ENCODE measurements at places on chromosomes 2 and 18. TPM values are rescaled to one million over a fixed set of nuclear protein-coding genes. Genes with fewer than 3 reads are reported as not detected.

- H3K4me3 ChIP-seq: no peak overlapping the region
- H3K4me1 ChIP-seq: no peaks in the 10 kb centered on the region
- DNase-seq: no peak
- H3K27ac ChIP-seq: no peak overlapping the region
Measured at GRCh38 chr2:136057802-136058140, 60.2 kb downstream of the CXCR4 start.

- H3K27ac ChIP-seq: peak overlapping the region; percentile 64
- no peaks in the 10 kb centered on the region for H3K27me3 ChIP-seq
- H3K4me1 ChIP-seq: peaks cover 38% of the 10 kb centered on the region
- peak overlapping the region; percentile 42 for H3K4me3 ChIP-seq
Measured at GRCh38 chr2:152525277-152525838, 190.4 kb downstream of the FMNL2 start.

DNA sequence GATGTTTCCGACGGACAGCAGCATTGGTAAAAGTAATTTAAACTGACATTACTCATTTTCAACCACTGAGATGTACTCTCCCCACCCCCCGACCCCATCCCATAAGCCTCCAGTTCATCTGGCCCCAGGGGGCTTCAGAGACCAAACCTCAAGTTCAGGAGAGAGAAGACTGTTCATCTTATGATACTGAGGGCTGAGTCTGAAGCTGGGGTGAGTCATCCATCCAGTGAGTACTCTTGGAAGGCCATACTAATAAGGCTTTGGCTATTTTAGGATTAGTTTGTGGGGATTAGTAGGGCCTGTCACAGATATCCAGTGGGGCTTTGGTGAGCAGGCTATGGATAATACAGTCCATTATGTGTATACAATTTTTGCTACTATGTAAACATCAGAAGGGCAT lies 125.3 kb upstream of the APCDD1 start:
- no peak overlapping the region for H3K27ac ChIP-seq
- no peak overlapping the region for H3K4me3 ChIP-seq
- H3K36me3 ChIP-seq: no peaks in the 10 kb centered on the region
- H3K27me3 ChIP-seq: no peaks in the 10 kb centered on the region
- H3K4me1 ChIP-seq: no peaks in the 10 kb centered on the region
- peak; percentile 69 for DNase-seq

- DNase-seq: no peak
- no peaks in the 10 kb centered on the region for H3K4me1 ChIP-seq
Measured at GRCh38 chr2:13089971-13090370, 373.2 kb downstream of the TRIB2 start.

GRCh38 chr18:33440060-33441043 lies at the start of gene CCDC178:
CCDC178 (minus strand) TSS chr18:33440721; CDS start chr18:33412088, 28,633 bp downstream.
- no peak within 1 kb of the TSS for H3K27ac ChIP-seq
- no peaks in the 10 kb centered on the region for H3K36me3 ChIP-seq
- H3K4me1 ChIP-seq: no peaks in the 10 kb centered on the region
- DNase-seq: peak; percentile 65

DNA sequence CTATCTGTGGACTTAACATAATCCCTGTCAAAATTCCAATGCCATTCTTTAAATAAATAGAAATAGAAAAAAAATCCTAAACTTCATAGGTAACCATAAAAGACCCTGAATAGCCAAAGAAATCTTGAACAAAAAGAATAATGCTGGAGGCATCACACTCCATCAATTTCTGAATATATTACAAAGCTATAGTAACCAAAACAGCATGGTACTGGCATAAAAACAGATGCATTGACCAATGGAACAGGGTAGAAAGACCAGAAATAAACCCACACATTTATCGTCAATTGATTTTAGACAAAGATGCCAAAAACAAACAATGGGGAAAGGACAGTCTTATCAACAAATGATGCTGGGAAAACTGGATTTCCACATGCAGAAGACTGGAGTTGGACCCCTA lies 205.7 kb downstream of the VAPA start:
- H3K4me3 ChIP-seq: no peak overlapping the region
- H3K27ac ChIP-seq: no peak overlapping the region
- no peaks in the 10 kb centered on the region for H3K36me3 ChIP-seq

GRCh38 chr2:210179351-210179990 lies 8.3 kb upstream of the KANSL1L start:
- peaks cover 4% of the 10 kb centered on the region for H3K27me3 ChIP-seq
- H3K4me3 ChIP-seq: no peak overlapping the region
- H3K27ac ChIP-seq: no peak overlapping the region
- H3K4me1 ChIP-seq: no peaks in the 10 kb centered on the region

DNA sequence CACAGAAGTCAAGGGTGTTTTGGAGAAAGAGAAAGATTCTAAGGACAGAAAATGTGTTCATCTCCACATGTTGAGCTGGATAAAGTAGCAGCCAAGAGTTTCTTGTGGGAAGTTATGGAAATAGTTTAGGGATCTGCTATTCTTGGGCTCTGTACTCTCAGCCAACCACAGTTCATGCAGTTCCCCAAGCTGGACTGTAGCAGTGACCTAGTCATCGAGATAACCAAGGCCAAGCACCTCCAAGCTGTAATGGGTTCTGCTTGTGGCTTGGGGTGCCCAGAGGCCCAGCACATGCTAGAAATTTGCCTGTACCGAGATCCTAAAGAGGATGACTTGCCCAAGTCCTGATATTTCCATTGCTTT lies 91.9 kb upstream of the RASGRP3 start:
- no peak overlapping the region for H3K4me3 ChIP-seq
- H3K36me3 ChIP-seq: no peaks in the 10 kb centered on the region
- no peaks in the 10 kb centered on the region for H3K4me1 ChIP-seq
- H3K27me3 ChIP-seq: no peaks in the 10 kb centered on the region
- no peak overlapping the region for H3K27ac ChIP-seq

Gene APCDD1
- not detected for total RNA-seq

Gene TRIM43
- total RNA-seq: not detected

Gene SERPINB7
- total RNA-seq: 18.6 TPM

Gene CIAO1
- total RNA-seq: 110 TPM

GRCh38 chr2:10402062-10402585 lies 46.0 kb downstream of the ODC1 start:
- peak; percentile 89 for DNase-seq
- H3K27me3 ChIP-seq: no peaks in the 10 kb centered on the region
- peak overlapping the region; percentile 29 for H3K27ac ChIP-seq
- no peaks in the 10 kb centered on the region for H3K36me3 ChIP-seq
- peaks cover 45% of the 10 kb centered on the region for H3K4me1 ChIP-seq
- H3K4me3 ChIP-seq: no peak overlapping the region

DNA sequence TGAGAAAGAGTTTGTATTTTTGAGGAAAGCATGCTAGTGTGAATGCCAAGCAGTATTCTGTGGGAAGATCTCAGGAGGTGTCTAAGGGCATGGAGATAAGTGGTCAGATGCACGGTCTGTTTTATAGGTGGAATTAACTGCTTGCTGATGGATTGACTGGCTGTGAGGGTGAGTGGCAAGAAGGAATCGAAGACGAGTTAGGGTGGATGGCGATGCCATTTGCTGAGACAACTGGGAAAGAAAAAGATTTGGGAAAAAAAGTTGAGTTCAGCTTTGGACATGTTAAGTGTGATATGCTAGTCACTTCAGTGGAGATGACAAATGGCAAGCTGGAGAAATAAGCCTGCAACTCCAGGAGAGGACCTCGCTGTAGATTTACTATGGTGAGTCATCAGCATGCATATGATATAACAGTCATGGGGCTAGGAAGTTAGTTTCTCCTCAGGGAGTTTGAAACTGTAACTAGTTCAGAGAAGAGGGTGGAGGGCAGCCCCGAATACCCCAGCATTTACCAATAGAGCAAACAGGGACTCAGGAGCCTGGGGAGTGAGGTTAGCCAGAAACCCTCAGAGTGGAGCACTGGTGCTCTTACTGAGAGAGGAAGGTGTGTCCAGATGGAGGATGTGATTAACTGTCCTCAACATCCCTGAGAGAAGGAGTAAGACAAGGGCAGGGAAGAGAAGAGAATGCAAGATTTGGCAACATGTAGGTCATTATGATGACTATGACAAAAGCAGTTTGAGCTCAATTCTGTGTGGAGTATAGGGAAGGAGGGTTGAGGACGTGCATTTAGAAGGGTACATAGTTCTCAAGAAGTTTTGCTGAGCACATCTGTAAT lies 2.0 kb upstream of the HK2 start:
- H3K27ac ChIP-seq: peak overlapping the region; percentile 35
- no peak overlapping the region for H3K4me3 ChIP-seq
- peaks cover 19% of the 10 kb centered on the region for H3K4me1 ChIP-seq
- H3K36me3 ChIP-seq: no peaks in the 10 kb centered on the region
- H3K27me3 ChIP-seq: no peaks in the 10 kb centered on the region

GRCh38 chr18:71707400-71707799 lies 836.7 kb downstream of the CBLN2 start:
- no peaks in the 10 kb centered on the region for H3K4me1 ChIP-seq
- no peak overlapping the region for H3K4me3 ChIP-seq
- H3K27ac ChIP-seq: no peak overlapping the region
- no peak for DNase-seq
- H3K36me3 ChIP-seq: no peaks in the 10 kb centered on the region

Gene KIF5C
- total RNA-seq: 0.13 TPM

Gene ACVR1C
- total RNA-seq: 0.32 TPM

DNA sequence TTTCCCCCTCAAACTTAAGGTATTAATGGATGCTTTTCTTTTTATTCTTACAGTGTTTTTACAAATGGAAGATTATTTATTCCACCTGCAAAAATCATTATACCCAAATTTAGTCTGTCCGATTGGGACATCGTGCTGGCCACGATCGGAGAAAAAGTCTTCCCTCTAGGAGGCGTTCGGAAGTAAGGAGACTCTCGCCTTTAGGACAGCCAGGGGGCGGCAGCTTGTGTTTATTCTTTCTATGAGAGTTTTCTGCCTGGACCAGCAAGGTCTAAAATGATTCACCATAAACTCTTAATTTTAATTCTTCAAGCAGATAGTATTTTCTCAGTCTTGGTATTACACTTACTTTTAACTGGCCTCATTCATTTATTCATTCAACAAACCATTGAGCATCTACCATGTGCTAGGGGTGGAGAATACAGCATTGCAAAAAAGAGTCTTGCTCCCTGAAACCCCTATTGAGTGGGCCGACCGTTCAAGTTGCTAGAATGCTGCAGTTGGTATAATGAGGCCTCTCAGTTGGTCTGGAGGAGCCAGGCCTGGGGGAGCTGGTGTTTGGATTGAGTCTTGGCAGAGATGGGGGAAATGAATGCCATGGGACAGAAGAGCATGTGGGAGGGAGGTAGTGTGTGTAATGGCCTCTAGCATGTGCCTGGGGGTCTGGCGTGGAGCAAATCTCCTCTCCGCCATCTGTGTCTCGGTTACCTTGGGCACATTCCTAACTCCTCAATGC lies 38.7 kb downstream of the DCDC2C start:
- H3K4me3 ChIP-seq: no peak overlapping the region
- peaks cover 23% of the 10 kb centered on the region for H3K27me3 ChIP-seq
- no peak for DNase-seq
- no peaks in the 10 kb centered on the region for H3K36me3 ChIP-seq
- no peak overlapping the region for H3K27ac ChIP-seq

DNA sequence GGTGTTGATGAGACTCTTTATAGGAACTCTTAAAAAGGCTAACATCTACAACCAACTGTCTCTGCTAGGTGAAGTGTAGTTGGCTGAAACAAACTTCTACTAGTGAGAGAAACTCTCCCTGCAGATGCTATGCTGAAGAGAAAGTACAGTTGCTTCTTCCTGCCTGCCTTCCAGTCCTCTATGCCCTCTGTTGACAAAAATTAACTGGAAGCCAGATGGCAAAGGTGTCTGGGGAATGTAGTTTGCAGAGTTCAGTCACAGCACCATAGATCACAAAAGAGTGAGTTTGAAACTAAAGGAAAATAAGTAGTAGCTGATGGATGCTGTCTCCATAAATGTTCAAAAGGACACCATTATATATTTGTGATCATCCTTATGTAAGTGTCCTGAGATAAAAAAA lies 958.8 kb upstream of the NRXN1 start:
- peaks cover 18% of the 10 kb centered on the region for H3K4me1 ChIP-seq
- no peak overlapping the region for H3K27ac ChIP-seq
- H3K27me3 ChIP-seq: no peaks in the 10 kb centered on the region
- no peaks in the 10 kb centered on the region for H3K36me3 ChIP-seq
- DNase-seq: no peak
- no peak overlapping the region for H3K4me3 ChIP-seq

Gene KYNU
- under 0.01 TPM for total RNA-seq

GRCh38 chr2:73018188-73018825 lies 53.2 kb downstream of the SFXN5 start:
- H3K36me3 ChIP-seq: no peaks in the 10 kb centered on the region
- H3K27me3 ChIP-seq: no peaks in the 10 kb centered on the region
- no peak overlapping the region for H3K4me3 ChIP-seq
- H3K4me1 ChIP-seq: peaks cover 15% of the 10 kb centered on the region
- no peak for DNase-seq

DNA sequence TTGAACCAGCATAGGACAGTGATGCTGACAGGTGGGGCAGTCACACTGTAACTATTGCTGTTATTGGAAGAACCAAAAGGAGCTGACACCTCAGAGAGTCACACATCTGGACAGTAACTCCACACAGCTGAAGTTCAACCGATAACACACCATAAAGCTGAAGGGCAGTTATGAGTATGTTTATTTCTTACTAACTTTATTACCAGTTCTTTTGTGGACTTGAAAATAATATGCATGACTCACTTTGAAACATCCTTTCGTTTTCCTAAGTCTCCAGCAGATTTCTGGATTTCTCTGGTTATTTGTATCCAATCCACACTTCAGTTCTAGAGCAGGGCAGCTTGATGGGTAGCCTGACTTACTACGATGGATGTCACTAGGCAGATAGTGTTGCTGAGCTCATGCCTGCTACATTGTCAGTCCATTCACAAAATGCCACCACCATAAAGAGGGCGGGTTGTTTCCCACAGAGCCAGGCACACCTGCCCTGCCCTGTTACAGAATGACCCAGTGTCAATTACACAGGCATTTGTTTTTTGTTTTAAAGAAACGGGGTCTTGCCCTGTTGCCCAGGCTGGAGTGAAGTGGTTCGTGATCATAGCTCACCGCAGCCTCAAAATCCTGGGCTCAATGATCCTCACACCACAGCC lies 8.4 kb upstream of the AGBL5 start:
- peaks cover 40% of the 10 kb centered on the region for H3K36me3 ChIP-seq
- peak; percentile 46 for DNase-seq
- H3K27me3 ChIP-seq: no peaks in the 10 kb centered on the region
- no peak overlapping the region for H3K27ac ChIP-seq

- no peak overlapping the region for H3K27ac ChIP-seq
- H3K4me3 ChIP-seq: no peak overlapping the region
Measured at GRCh38 chr2:96409081-96409819, 73.7 kb downstream of the NCAPH start.
